ENCODE measurements at places on chromosomes 3 and 15.

GRCh38 chr3:186920301-186920700, 10.0 kb upstream of the ST6GAL1 start:
- DNase-seq = no peak

DNA sequence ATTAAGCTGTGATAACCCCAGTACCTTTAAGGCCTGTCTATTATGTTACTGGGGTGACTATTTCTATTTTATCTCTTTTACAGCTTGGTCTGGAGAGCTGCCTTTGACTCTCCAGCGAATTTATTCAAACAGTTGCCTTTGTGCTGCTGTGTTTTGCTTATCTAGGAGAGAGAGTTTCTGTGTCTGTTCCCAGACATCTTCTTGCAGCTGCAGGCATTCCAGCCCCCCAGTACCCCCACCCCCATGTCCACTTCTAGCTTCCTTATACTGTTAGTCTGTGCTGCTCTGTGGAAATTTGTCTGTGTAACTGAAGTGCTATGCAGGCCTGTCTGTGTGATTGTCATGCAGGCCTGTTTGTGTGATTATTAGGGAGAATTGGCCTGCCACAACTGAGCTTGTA, 713.7 kb upstream of the SEMA6D start:
- DNase-seq = no peak

- DNase-seq = no peak
Measured at GRCh38 chr3:58285334-58285733, 20.7 kb upstream of the RPP14 start.

DNA sequence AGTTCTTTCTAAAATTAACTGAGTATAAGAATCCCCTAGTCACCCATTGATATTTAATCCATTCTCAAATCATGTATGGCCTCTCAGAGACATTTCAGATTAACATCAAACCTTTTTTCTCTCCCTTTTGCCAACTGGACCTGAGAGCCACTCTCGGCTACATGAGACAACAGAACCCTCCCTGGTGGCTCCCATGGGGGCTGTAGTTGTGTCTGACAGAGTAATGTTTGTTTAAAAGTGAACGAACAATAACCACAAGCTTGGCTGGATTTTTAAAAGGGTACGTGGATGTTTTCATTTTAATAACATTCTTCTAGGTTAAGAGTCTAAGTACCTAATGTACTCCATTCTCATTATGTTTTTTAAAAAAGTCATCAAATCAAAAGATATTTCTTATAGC, 37.1 kb downstream of the P3H2 start:
- DNase-seq = no peak

DNA sequence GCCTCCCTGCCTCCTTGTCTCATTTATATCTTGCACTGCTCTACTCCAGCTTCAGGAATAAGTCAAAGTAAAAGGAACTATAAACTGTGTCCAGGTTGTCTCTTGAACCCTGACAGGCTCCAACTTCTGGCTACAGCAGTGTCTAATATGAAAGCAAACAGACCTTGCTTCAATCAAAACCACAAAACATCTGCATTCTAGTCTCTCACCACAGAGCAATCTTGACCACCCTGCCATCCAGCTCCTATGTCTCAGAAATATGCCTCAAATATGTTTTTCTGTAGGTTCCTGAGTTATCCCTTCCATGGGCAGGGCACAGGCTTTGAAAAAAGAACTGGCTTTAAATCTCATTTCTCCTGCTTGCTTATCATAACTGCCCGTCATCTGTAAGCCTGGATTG, 13.0 kb upstream of the RAMAC start:
- no peak for DNase-seq

GRCh38 chr3:426072-426471, 229.5 kb downstream of the CHL1 start:
- DNase-seq = no peak

- no peak for DNase-seq
Measured at GRCh38 chr15:80778964-80779657, at the start of gene CEMIP. TSS of gene CEMIP (plus strand) at chr15:80779370. CDS start at chr15:80873880, 94,510 bp downstream.

DNA sequence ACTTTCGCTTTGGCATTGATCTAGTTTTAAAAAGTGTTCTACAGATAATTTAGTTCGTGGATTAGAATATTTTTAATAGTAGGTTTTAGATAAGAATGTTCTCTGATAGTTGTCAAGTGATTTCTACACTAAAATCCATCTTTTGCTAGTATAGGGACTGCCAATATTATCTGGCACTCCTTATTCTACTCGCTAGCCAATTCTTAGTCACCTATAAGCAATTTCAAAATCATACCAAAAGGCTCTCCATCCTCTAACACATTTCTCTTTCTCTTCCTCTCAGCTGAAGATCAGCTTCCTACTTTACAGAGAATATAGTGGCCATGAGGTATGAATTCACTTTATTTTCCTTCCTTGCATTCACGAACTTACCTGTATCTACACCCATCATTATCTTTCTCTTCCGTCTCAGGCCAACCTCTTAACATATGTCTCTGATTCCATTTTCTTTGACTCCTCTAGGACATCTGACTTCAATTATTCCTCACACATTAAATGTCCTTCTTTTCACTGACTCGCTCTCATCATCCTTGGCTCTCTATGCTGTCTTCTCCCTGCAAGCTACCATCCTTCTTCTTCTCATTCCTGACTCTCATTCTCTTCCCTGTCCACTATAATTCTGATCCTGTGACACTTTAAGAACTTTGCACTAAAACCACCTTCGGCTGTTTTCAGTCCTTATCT, 35.5 kb downstream of the C3orf80 start:
- DNase-seq = no peak

DNA sequence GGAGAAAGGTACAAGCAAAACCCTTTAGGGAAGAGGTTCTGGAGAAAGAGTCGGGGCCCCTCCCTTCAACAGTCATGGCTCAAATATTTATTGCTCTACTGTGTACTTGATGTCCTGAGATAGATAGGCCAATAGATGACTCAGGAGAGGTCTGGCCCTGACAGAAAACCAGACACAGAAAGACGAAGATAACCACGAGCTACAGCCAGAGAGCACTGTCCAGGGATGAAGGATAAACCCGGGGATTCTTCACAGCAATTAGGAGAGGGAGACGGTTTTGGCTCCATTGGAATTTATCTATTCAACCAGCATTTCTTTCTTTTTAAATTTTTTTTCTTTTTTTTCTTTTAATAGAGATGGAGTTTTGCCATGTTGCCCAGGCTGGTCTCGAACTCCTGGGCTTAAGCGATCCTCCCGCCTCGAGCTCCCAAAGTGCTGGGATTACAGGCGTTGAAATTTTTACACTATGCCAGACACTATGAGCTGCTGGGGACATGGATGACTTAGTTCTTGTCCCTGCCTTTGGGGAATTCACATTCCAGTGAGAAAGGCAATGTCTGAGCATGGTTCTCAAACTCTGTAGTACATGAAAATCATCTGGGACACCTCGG, 4.6 kb upstream of the CIDEC start:
- no peak for DNase-seq

DNA sequence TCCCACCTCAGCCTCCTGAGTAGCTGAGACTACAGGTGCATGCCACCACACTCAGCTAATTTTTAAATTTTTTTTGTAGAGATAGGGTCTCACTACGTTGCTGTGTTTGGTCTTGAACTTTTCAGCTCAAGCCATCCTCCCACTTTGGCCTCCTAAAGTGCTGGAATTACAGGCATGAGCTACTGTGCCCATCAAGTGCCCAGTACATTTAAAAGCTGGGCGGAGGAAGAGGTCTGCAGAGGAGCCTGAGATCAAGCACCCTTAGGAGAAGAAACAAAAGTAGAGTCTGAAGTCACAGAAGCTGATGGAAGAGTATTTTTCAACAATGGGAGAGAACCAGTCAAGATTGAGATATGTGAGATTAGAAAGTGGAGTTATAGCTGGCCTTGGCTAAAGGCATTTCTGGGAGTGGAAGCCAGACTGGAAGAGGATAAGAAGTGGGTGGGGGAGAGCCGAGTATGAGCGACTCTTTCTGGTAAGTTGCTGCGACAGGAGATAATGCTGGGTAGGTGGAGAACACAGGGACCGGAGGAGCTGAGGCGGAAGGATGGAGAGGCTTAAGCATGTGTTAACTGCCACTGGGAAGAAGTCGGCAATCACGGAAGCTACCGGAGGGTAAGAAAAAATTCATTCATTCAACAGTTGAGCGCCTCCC, 782 bp upstream of the IREB2 start:
- no peak for DNase-seq

GRCh38 chr15:84953726-84954125, 27.9 kb upstream of the PDE8A start:
- no peak for DNase-seq

GRCh38 chr3:10309736-10310135, 11.2 kb downstream of the SEC13 start:
- DNase-seq = no peak

- DNase-seq = no peak
Measured at GRCh38 chr3:64417816-64418215, 192.6 kb upstream of the PRICKLE2 start.

DNA sequence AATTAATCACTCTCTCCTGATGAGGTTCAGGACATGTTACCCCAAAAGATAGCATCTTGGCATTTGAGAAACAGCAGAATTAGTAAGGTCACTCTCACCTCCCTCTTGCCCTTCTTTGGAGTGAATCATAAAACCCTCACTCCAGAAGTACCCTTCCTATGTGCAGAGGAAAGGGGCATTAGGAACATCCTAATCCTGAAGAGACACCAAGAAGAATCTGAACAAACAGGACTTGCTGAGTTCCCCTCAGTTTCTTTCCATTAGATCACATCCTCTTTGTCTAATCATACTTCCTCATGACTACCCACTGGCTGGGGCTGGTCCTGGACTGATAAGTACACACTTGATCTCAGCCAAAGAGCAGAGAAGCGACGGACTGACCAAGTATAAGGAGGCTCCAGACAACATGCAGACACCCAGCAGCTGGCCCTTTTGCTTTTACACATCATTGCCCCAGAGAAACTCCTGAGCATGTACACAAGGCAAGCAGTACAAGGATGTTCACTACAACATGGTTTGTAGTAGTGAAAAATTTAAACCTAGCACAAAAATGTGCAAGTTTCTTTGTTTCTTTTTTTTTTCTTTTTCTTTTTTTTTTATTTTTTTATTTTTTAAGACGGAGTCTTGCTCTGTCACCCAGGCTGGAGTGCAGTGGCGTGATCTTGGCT, 15.0 kb upstream of the TM6SF1 start:
- DNase-seq = no peak

GRCh38 chr15:37125143-37125542, 24.8 kb upstream of the MEIS2 start:
- no peak for DNase-seq

- no peak for DNase-seq
Measured at GRCh38 chr3:124802702-124803101, 72.5 kb downstream of the UMPS start.

GRCh38 chr3:127953091-127954035, 38.3 kb downstream of the KBTBD12 start:
- no peak for DNase-seq

- no peak for DNase-seq
Measured at GRCh38 chr15:28923726-28924280, 38.0 kb downstream of the APBA2 start.

- DNase-seq = no peak
Measured at GRCh38 chr3:187769771-187770170, 24.5 kb upstream of the BCL6 start.

DNA sequence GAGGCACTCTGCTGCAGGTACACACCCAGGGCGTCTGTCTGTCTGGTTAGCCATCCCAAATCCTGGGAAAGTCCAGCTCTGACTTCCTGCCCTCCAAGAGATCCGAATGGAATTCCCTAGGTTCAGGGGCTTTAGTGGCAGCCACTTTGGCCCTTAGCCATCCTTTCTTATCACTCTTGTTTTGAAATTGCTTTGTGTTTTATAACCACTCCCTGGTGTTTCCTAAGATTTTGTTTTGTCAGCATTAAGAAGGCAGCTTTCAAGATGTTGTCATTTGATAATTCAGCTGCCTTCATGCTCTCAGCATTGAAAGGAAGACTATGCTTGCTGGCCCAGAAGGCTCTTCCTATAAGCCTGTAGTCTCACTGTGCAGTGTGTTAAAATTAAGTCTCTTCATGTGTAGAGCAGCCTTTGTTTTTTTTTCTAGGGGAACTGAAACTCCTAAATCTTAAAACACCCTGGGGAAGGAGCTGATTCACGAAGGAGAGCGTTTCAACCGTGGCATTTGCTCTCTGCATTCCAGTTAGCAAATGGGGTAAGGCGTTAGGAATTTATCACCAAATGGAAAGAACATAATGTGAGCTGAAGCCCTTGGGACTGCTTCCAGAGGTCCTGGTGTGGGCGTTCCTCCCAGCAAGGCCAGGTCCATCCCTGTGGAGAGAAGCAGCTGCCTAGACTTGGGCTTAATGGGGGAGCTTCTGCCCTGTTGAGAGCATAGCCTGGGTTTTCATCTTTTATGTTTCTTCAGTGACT, 14.2 kb upstream of the CLEC3B start:
- DNase-seq = no peak

GRCh38 chr3:196471551-196471950, 32.0 kb downstream of the RNF168 start:
- no peak for DNase-seq

DNA sequence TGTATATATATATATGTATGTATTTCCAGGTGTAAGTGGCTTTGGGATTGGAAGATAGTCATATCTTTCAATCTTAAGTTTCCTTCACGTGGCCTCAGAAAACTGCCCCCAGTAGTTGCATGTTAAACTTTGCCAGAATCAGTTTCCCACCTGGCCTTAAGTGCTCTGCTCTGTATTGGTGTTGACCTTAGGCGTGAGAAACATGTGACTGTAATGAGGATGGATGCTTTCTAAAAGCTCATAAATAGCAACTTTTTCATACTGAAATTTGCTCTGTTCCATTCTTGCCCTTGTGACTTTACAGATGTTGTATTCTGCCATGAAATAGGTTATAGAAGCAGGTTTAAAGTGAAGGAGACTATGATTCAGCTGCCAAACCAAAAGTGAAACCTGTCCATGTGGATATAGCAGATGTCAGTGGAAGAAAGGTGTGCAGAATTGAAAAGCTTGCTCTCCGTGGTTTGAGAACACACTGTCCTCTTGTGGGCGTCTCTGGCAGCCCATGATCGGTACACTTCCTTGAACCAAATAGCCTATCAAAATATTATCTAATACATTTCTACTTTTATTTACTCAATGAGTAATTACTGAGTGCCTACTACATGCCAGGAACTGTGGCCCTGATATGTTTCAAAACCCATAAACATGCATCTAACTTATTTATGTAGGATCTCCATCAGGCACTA, 15.8 kb downstream of the SCG5 start:
- DNase-seq = no peak

GRCh38 chr15:41022487-41023090, 69.3 kb downstream of the CHAC1 start:
- DNase-seq = no peak

Measured in cortex of kidney (tissue), 1 donor.